Omental fat pad (tissue), 4 donors: ENCODE measurements at places on chromosomes 5 and 9. TPM values are rescaled to one million over a fixed set of nuclear protein-coding genes. Genes with fewer than 3 reads are reported as not detected.
A peak's percentile ranks its signal among the peaks of the same experiment; 100 is the strongest.

DNA sequence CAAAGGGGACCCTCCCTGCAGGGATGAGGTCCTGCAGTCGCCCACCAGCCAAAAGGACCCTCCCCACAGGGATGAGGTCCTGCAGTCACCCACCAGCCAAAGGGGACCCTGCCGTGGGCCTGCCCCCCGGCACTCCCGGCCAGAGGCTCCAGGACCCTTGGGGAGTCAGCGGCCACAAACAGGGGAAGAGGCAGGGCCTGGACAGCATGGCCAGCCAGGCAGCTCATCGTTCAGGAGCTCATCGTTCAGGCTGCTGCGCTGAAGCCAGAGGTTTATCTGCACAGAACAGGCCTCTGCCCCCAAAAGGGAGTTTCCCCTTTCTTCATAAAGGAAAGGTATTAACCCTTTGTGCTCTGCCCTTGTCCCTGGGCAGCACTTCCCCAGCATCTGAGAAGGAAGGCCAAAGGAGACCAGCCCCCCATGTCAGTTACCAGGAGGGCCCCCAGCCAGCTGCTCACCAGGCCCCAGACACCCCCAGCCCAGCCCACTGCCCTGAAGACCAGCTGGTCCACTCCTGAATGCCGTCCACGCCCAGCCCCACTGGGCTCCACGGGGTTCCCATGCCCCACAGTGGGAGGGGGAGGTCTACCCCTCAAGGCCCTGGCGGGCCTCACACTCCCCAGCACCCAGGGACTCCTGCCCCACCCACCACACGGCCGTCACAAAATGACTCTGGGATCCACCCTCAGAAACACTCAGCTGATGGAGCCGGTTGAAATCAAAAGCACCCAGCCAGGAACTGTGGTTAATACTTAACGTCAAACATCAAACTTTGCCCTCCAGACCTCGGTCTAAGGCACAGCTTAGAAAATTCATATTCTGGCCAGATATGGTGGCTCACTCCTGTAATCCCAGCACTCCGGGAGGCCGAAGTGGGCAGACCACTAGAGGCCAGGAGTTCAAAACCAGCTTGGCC, 6.3 kb downstream of the SLC12A7 start:
- no peak for DNase-seq

DNA sequence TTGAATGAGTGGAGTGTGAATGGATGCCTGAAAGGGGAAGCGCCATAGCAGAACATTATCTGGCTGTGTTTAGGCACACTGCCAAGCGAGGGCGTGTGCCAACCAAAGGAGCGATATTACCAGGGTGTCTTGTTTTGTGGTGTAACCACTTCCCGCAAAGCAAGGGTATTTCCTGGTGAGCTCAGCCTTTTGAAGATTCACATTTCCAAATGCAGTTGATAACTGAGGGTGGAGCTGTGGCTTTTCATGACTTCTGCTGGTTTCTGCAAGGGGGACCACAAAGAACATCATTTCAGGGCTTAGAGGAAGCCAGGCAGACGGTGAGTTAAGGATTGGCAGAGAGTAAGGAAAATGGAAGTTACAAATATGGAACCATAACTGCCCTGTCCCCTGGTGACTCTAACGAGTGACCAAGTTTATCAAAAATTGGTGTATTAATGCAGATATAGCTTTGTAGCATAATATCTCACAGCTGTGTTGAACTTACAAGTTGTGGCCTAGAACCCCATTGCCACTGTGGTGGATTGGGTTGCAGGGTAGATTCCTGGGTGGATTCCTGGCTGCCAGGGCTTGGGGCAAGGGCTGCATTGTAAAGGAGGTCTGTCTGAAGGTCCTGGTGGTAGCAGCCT, 71.4 kb downstream of the RALGPS1 start:
- DNase-seq, result peak; percentile 60

DNA sequence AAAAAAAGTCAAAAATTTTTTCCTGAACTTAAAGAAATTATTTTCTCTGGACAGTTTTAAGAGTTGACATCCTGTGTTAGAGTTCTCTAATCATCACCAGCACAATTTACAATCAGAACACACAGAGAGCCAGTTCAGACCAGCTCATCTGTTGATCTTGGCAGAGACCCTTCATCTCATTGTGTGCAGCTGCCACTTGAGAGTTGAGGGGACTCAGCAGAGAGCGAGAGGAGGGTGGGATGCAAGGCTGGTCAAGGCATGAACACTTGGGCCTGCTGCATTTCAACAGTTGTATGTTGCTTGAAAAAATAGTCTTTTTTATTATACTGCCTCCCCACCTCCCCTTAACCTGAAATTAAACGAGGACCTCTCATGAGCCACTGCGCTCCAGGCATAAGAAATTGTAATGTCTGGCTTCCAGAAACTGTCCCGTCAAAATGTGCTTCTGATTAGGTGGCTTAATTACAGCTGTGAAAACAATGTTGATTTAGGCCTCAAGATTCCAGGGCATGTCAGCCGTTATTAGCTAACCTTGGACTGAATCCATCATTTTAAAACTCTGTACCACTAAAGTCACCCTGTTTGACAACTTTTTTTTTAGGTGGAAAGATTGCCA, 383.6 kb downstream of the CCDC171 start:
- DNase-seq, result no peak

DNA sequence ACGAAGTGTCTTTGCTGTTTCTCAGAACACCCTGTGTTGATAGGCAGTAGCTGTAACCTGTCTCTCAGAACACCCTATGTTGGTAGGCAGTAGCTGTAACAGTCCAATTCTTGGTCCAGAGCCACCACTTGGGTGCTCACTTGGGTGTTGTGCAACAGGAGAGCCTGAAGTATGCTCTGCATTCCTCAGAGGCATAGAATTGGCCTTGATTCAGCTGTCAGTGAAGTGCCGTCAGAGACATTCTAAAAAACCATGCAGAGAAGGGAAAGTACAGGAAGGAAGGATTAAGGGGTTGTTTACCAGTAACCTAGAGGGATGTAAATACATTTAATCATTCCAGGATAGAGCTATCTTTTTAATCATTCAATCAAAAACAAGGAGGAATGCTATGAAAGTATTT, 231.2 kb downstream of the ARRDC3 start:
- DNase-seq, result peak; percentile 30

DNA sequence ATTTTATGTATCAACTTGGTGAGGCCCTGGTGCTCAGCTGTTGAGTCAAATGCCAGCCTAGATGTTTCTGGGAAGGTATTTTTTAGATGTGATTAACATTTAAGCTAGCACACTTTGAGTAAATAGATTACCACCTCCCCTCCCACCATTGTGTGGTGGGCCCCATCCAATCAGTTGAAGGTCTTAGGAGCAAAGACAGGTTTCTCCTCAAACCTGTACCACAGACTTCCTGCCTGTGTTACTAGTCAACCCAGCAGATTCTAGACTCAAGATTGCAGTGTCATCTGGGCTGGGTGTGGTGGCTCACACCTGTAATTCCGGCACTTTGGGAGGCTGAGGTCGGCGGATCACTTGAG, 33.8 kb downstream of the MRPL36 start:
- DNase-seq, result no peak

The EGFLAM gene
- total RNA-seq, result 68.4 TPM

The OSMR gene
- total RNA-seq, result 106 TPM

The FSD1L gene
- total RNA-seq, result 9.5 TPM

The LHX3 gene
- not detected for total RNA-seq
